Right hindlimb (tissue), 1 donor: ENCODE measurements at places on chromosomes 2 and 18.

DNA sequence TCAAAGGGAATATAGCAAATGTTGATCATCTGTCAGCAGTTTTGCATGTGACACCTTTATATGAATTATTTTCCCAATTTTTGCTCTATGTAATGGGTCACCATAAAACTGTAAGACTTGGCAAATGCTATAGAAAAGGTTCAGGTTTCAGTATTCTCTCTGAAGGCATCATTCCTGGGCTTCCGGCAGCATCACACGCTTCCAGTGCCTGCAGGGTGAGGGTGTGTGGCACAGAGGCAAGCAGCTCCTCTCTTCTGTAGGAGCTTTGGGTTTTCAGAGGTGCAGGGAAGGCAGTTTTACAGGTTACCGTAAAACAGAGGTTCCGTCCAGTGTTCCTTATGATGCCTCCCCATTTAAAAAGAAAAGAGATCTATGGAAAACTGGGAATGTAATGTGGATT, 18.8 kb downstream of the COA5 start:
- DNase-seq = no peak

DNA sequence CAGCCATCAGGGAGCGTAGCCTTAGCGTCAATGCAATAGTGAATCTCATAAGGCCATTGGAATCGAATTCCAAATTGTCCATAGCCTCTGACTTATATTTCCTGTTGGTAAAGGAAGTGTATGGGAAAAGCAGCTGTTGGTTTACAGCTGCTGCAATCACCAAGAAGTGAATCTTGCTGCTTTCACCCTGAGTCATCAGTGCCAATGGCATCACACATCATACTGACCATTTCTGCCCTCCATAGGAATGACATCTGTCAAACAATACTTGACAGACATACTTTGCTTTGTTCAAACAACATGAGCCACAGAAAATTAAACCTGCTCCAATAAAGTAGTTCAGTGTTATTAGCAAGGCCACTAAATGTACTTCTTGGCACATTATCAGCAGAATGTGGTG, 111.2 kb upstream of the KLHL29 start:
- no peak for DNase-seq

DNA sequence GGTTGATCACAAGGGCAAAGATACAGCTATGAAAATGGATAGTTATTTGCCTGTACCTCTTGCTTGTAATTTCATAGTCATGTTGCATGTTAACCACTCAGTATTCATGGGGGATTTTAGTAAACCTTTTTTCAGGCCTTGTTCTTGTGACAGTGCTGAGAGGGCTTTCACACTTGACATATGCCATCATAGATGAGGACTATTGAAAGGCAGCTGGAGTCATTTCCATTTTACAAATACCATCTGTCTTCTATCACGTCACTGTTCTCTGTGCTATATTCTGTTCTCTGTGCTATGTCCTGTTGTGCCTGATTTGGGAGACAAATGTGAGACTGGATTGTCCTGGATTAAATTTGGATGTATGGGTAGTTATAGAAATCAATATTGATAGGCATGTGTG, 131.7 kb downstream of the LYPD6B start:
- no peak for DNase-seq

- no peak for DNase-seq
Measured at GRCh38 chr2:143725400-143725799, 596.2 kb downstream of the ARHGAP15 start.

GRCh38 chr2:173749315-173749714, 215.9 kb downstream of the SP3 start:
- DNase-seq = peak; percentile 42

GRCh38 chr2:71337776-71338175, 6.2 kb downstream of the ZNF638 start:
- no peak for DNase-seq

GRCh38 chr2:150351922-150352321, 135.5 kb downstream of the RND3 start:
- peak; percentile 23 for DNase-seq
